ENCODE measurements at places on chromosomes 4 and X.

DNA sequence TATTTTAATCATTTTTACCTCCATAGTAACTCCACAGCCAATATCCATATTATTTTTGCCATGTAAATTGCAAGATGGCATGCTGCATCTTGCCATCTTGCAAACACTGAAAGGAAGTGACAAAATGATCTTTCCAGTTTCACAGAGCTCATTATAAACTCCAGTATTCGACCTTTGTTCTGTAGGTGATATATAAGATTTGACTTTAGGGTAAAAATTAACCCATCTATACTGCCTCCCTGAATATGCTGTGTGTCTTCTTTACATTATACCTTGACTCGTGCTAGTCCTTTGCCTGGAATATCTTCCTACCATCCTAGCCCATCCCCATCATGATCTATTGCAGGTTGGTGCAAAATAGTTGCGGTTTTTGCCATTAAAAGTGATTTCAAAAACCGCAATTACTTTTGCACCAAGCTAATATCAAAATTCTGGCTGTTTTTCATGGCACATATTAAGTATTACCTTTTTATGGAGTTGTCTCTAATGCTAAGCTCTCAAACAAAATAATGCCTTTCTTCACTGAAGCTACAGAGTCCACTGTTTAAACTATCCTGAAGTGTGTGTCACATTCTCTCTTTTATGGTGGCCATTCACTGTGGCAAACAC, 161.1 kb downstream of the PCDH19 start:
- DNase-seq = no peak

- DNase-seq = no peak
These were observed 31.0 kb upstream of the HTRA3 start for GRCh38 chr4:8238515-8239053.

GRCh38 chrX:5086388-5086787, 1142.3 kb downstream of the NLGN4X start:
- DNase-seq = no peak

DNA sequence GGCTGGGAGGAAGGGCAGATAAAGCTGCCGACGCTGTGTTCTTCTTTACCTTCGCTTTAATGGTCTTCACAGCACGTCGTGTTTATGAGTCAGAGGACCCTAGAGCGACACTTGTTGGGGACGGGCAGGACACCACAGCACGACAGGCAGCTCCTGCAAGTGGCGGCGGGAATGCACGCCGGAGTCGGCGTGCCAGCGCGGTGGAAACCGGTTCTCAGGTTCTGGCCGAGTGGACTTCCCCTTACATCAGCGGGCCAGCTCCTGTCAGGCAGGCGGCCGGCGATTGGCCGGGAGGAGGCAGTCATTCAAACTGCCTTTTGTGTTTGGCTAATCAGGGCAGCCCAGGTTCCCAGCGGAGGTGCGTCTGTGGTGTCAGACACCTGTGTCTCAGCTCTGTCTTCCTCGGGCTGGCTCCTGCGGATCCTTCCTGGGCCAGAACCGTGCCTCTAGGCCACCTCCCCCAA, 150.9 kb downstream of the SHROOM3 start:
- DNase-seq = no peak

- no peak for DNase-seq
These were observed 134.8 kb downstream of the FRYL start for GRCh38 chr4:48645225-48645794.

GRCh38 chr4:172553216-172553615, 615.4 kb upstream of the GALNT7 start:
- no peak for DNase-seq

- no peak for DNase-seq
These were observed 34.6 kb downstream of the COX18 start for GRCh38 chr4:73034896-73035295.

Measured in urothelium cell line (cell line).